ENCODE measurements at places on chromosomes 1 and 21. TPM values are rescaled to one million over a fixed set of nuclear protein-coding genes. Genes with fewer than 3 reads are reported as not detected.

C1orf74 gene
- total RNA-seq = 1.4 TPM

NBPF10 gene
- total RNA-seq = 1.9 TPM

MNDA gene
- total RNA-seq = not detected

VSIG8 gene
- total RNA-seq = 0.08 TPM

ASPM gene
- total RNA-seq = 6.1 TPM

NPHS2 gene
- total RNA-seq = not detected

OR2G6 gene
- total RNA-seq = not detected

FCRLB gene
- total RNA-seq = 0.83 TPM

SEMA4A gene
- 1.2 TPM for total RNA-seq

SLC1A7 gene
- 0.23 TPM for total RNA-seq

PLA2G2D gene
- total RNA-seq = not detected
